ENCODE measurements at places on chromosomes 2 and 18. TPM values are rescaled to one million over a fixed set of nuclear protein-coding genes. Genes with fewer than 3 reads are reported as not detected.

The SLC23A3 gene
- total RNA-seq: not detected

- no peak for DNase-seq
Measured at GRCh38 chr2:98705333-98705617, 25.7 kb downstream of the MGAT4A start.

The ANKRD30B gene
- 0.59 TPM for total RNA-seq

The SLC38A11 gene
- not detected for total RNA-seq

GRCh38 chr2:212099658-212100057, 438.9 kb downstream of the ERBB4 start:
- DNase-seq: no peak

GRCh38 chr2:48414640-48414979, 115.3 kb upstream of the STON1 start:
- no peak for DNase-seq

DNA sequence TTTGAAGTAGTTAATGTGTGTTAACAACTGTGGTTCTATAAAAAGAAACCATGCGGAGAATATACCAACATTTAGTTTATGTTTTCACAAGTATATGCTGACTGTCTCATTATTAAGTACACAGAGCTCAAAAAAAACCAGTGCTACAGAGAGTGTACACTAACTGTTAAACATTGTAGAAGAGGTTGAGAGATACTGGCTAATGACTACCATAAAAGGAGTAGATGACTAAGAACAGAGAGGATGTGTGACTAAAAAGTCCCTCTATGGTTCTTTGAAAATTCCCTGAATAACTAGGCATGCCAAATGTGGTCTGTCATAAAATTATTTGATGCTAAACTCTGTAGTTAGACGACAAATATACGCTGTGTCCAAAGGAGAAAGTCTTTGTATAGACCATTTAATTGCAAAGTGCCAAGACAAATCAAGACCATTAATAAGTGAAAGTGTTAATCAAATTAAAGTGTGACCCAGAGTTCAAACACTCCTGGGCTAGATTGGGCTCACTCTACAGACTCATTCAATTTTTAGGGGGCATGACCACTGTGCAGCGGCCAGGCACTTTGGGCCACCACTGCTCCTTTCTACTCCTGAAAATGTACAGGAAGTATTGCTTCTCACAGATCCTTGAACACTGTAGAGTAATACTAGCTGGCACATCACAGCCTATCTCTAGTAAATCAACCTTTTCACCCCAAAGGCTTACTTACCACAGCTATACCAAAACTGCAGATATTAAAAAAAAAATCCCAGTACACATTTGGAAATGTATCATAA, 45.1 kb upstream of the SERTAD2 start:
- DNase-seq: peak; percentile 90

GRCh38 chr2:203719456-203720410, 13.3 kb downstream of the CD28 start:
- no peak for DNase-seq

The KCNJ13 gene
- not detected for total RNA-seq

DNA sequence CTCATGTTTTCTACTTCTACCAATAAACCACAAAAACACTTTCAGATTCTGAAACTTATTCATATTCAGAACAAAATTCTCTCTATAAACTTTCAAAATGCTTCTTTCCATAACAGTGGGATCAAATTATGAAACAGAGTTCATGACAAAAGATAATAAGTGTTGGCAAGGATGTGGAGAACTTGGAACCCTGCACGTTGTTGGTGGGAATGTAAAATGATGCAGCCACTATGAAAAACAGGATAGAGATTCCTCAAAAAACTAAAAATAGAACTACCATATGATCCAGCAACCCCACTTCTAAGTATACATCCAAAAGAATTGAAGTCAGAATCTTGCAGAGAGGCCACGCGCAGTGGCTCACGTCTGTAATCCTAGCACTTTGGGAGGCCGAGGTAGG, 45.4 kb downstream of the GEMIN6 start:
- DNase-seq: no peak

GRCh38 chr2:38170067-38170466, 94.1 kb upstream of the CYP1B1 start:
- DNase-seq: peak; percentile 19

- peak; percentile 52 for DNase-seq
Measured at GRCh38 chr2:74835831-74836674, 2.1 kb downstream of the HK2 start.

The SPP2 gene
- not detected for total RNA-seq

DNA sequence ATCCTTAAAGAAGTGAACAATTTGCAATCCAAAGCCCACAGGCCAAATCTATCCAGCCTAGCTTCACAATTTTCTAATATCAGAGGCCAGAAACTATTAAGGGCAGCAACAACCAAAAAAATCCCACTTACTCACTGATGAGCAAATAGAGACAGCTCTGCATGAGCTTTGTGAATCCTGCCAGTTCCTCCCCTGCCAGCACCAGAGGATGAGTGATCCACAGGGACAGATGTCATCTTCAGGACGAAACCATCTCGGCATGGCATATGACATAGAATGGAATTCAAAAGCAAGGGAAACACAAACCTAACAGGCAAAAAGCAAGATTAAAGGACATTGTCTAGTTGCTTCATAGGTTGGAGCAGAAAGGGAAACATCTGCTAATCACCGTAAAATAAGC, 2.2 kb upstream of the DSC2 start:
- no peak for DNase-seq

The SCN9A gene
- total RNA-seq: 0.12 TPM

The OR6B2 gene
- total RNA-seq: not detected

DNA sequence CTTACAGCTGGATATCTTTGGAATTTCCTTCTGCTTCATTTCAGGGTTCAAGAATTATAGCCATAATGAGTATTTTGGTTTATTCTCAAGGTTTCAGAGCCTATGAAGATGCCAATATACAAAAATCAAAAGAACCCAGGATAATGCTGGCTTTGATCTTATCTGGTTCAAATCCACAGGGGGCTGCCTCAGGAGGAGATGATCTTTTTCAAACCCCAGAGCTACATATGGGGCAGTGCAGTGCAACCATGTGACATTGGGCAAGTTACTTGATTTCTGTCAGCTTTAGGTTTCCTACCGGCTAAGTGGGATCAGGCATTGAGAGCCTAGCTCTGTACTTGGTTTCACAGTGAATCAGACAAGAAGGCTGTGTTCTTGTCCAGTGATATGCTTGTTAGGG, 23.0 kb upstream of the LYPD6B start:
- no peak for DNase-seq

GRCh38 chr18:76948345-76948744, 126.0 kb downstream of the ZNF236 start:
- DNase-seq: no peak

The POMC gene
- total RNA-seq: 9.0 TPM

GRCh38 chr18:13868501-13869271, 44.7 kb downstream of the MC5R start:
- DNase-seq: no peak

DNA sequence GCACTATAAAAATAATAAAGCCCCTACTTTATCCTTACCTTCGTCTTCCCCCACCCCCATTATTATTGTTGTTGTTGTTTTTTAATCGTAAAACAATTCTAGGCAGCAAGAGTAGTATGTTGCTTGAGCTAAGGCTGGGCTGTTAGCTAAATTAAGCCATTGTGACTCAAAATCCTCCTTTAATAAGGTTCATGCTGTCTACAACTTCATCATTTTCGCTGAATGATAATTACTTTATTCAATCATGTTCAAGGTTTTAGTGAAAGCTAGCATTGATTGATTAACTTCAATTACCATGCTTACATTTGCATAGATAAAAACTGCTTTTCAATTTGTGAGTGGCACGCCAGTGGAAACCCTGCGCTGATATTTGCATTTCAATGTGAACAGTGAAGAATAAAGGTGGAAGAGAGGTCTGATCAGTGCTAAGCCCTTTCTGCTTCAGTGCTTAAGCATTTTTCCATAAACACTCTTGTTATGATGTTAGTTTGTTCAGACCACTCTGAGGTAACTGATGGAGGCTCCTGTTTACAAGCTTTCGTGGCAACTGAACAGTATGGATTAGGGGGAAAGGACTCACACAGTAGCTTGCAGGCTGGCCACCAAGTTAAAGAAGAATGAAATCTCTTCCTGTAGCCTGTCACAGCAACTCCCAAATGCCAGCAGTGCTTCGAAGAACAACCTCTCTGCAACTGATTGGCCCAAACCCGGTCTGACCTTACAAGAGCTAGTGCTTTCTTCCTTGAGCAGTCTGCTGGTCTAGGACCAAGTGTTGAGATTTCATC, 156.8 kb downstream of the GPD2 start:
- DNase-seq: no peak

DNA sequence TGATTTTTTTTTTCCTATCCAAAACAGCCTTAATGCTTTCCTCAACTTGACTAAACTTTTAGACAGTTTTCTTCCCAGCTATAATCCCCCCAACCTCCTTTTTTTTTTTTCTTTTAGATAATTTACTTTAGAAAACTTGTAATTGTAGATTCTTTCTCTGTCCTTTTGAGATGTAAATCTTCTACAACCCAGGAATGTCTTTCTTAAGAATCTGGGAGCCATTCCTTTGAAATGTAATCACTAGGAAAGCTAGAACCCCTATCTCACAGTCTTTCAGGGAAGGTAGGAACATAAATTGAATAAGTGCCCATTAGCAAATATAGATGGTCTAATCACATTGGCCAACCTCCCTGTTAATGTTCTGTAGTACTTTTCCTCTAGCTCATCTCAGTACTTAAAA, 285.4 kb downstream of the NUP35 start:
- DNase-seq: no peak

- no peak for DNase-seq
Measured at GRCh38 chr18:60417946-60418345, 45.4 kb upstream of the MC4R start.

GRCh38 chr2:88190808-88191721, 20.9 kb downstream of the THNSL2 start:
- DNase-seq: peak; percentile 16

- no peak for DNase-seq
Measured at GRCh38 chr2:204923957-204924356, 378.7 kb downstream of the PARD3B start.

GRCh38 chr2:24659862-24660261, 133.3 kb downstream of the PTRHD1 start:
- no peak for DNase-seq

The MC5R gene
- total RNA-seq: 0.49 TPM
